ENCODE measurements at places on chromosomes 5 and 9.

GRCh38 chr5:161676103-161676502 is 9.4 kb upstream of the GABRA6 start:
- no peak for DNase-seq

- DNase-seq = no peak
Observed at GRCh38 chr9:69396759-69397158, 71.7 kb downstream of the ENTREP1 start.

DNA sequence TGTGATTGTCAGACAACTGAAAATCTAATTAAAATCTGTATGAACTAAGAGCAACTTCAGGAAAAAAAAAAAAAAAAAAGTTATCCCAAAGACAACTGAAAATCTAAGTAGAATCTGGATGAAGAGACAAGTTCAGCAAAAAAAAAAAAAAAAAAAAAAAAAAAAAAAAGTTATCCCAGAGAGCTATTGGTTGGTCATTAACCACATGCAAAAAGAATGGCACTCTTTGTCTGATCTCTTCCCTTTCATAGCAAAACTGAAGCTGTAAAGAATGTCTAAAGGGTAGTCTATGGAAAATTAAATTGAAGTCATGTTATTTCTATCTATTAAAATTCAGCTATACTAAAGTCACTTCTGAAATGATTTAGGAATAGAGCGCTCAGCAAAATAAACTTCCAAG is 32.9 kb downstream of the STRBP start:
- DNase-seq = no peak

- no peak for DNase-seq
Observed at GRCh38 chr9:86186696-86187095, 72.8 kb downstream of the C9orf153 start.

- no peak for DNase-seq
Observed at GRCh38 chr5:62011089-62011664, 294.8 kb upstream of the KIF2A start.

DNA sequence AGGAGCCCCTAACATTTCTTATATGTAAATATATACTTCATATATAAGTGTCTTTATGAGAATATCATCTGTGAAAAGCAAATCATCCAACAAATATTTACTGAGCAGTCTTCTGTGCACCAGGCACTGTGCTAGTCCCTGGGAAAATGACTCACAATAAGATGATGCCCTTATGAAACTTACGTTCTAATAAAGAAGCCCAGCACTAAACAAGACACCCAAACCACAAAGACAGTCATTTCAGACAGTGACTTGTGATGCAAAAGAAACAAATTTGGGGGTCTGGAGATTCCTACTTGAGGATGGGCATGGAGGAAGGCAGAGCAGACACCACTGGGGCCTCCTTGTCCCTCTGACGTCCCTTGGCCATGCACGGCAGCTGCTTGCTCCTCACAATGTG is 30.6 kb upstream of the PPP1R2B start:
- no peak for DNase-seq

GRCh38 chr9:90005388-90005787 is 400.6 kb downstream of the GADD45G start:
- DNase-seq = no peak

Data from BJ (cell line).